Substantia nigra (tissue), 51 donors: ENCODE measurements at places on chromosomes 11 and 22.

- DNase-seq: no peak
Measured at GRCh38 chr11:6928916-6929315, 2.7 kb downstream of the ZNF215 start.

DNA sequence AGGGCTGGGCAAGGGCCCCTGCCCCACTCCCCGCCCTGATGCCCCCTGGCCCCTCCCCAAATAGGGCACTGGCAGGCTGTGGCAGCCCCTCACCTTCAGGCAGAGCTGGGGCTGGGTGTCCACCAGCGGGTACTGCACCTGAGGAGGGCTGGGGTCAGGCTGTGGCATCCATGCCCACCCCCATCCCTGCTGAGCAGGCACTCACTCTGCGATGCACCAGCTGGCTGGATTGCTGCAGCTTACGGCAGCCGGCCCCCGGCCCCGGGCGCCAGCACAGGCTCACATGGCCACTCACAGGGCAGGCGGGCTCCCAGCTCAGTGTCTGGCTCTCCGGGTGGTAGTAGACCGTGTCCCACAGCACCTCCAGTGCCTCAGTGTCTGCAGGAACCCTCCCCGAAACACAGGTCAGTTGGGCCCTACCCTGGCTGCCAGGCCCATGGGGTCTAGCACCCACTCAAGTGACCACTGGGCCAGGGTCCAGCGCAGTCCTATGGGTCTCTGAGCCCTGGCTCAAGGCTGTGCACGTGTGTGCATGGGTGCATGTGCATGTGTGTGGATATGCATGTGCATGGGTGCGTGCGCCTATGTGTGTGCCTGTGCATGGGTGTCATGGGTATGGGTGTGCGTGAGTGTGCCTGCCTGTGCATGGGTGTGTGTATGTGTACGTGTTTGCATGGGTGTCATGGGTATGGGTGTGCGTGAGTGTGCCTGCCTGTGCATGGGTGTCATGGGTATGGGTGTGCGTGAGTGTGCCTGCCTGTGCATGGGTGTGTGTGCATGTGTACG, 14.4 kb downstream of the IL17REL start:
- no peak for DNase-seq

DNA sequence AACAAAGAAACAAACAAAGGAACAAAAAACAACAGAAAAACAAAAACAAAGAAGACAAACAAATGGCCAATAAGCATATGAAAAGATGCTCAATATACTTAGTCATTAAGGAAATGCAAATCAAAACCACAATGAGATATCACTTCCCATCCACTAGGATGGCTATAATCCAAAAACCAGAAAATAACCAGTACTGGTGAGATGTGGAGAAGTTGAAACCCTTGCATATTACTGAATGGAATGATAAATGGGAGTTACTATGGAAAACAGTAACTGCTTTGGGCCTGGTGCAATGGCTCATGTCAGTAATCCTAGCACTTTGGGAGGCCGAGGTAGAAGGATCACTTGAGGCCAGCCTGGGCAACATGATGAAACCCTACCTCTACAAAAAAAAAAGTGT, 44.9 kb upstream of the RBFOX2 start:
- DNase-seq: no peak

GRCh38 chr11:7138051-7138450, 49.3 kb downstream of the RBMXL2 start:
- DNase-seq: no peak

DNA sequence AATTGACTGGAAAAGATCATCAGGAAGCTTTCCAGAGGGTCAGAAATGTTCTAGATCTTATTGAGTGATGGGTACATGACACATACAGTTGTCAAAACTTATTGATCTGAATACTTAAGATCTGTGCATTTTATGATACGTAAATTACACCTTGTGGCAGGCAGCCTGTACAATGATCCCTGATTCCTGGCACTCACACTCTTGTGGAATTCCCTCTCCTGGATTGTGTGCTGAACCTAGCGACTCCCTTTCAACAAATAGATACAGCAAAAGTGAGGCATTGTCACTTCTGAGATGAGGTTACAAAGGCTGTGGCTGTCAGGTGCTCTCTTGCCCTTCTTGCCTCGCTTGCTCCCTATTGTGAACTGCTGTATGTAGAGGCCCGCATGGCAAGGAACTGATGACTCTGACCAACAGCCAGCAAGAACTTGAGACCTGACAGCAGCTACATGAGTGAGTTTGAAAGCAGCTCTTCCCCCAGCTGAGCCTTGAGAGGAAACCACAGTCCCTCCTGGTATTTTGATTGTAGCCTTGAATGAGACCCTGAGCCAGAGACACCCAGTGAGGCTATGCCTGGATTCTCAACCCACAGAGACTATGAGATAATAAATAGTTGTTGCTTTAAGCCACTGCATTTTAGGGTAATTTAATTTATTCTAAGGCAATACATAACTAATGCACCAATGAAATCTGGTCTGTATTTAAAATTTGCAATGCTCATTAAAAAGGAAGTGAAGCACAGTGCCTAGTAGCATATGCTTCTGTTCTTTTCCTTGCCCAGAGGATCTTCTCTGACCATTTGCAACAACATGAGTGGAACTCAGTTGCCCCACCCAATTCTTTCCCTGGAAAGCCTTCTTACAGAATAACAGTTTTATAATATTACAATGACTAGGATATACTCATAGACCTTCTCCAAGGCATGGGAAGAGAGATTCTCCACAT, 60.5 kb upstream of the IZUMO1R start:
- no peak for DNase-seq

- DNase-seq: no peak
Measured at GRCh38 chr11:76560219-76560618, 110.3 kb downstream of the LRRC32 start.

DNA sequence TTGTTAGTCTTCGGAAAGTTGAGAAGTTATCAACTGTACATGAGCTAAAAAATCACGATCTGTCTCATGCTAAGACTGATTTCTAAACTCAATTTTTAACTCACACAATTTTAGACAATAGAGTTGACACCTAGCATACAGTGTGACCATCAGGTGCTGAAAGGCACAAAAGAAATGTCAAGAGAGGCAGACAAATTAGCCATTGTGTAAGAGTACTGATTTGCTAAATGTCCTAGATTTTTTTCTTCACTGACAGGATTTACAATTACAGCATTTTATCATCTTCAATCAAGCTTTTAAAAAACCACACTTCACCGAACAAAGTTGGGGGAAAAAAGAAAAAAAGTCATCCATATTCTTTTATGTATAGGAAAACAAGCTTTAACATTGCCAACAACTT, 7.0 kb downstream of the LGR4 start:
- no peak for DNase-seq

GRCh38 chr22:23803001-23803819, 16.4 kb downstream of the SMARCB1 start:
- no peak for DNase-seq

GRCh38 chr11:73333640-73334383, 25.7 kb downstream of the ARHGEF17 start:
- DNase-seq: no peak

- DNase-seq: no peak
Measured at GRCh38 chr11:126335463-126335760, 20.1 kb upstream of the ST3GAL4 start.

- no peak for DNase-seq
Measured at GRCh38 chr11:126202646-126203359, 8.6 kb downstream of the RPUSD4 start.

DNA sequence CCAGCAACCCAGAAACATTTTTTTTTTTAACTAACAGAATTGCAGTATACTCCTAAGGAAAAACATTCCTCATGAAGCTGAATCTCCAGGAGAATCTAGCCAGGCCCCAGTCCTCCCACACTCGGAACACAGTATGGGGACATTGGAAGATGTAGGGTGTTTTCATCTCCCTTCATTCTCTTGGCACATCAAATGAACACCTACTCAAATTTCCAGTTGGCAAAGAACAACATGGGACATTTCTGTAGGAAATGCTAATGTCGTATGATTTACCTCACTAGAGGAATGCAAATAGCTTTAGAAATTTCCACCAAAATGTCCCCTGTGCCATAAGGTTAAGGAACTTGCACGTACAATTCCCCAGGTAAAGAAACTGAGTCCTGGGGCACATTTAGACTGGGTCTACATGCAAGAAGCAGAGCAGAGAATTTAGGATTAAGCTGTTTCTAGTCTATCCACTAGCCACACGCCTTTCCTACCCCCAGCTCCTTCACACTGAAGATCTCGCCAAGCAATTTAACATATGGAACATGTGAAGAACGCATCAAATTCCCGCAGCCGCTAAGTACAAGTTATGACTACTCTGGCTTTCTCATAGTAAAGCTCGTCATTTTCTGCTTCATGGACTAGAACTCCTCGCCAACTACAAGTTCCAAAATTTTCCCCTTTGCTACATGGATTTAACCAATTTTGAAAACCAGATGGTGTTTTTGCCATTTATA, 2.9 kb upstream of the CADM1 start:
- no peak for DNase-seq
